LNCaP clone FGC (cell line): ENCODE measurements at places on chromosomes 16 and 17.

DNA sequence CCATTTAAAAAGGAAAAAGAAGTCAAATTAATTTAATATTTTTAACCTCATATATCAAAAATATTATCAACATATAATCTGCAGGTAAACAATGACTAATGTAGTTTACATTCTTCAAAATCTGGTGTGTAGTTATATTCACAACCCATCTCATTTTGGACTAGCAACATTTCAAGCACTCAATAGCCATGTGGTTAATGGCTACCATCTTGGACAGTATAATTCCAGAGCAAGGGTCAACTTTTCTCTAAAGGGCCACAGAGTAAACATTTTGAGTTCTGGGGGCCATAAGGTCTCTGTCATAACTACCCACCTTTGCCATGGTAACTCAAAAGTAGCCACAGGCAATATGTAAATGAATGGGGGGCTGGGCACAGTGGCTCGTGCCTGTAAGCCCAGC lies 153.9 kb downstream of the PARN start:
- no peak for DNase-seq

- no peak for DNase-seq
Measured at GRCh38 chr16:78478267-78478861, 378.9 kb downstream of the WWOX start.

GRCh38 chr17:41812381-41813151 lies at the start of gene FKBP10:
TSS of gene FKBP10 (plus strand) at chr17:41813004. CDS start at chr17:41813035, 31 bp downstream.
- peak; percentile 39 for DNase-seq

- peak; percentile 23 for DNase-seq
Measured at GRCh38 chr16:81366316-81366932, 51.7 kb downstream of the GAN start.

DNA sequence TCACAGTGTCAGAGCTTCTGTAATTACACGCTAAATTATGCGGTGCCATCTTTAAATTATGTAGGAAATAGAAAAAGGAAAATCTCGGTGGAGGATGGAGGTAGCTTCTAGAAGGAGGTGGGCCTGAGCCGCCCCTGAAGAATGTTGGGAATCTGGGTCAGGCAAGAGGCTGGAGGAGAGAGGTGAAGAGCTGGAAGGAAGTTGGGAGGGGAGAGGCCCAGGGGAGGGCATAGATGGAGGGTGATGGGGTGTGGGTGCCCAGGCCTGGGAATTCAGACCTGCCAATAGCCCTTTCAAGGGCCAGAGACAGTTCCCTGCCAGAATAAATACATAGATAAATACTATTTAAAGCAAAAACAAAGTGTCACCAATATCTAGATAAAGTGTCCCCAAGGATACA lies 415.0 kb upstream of the HSBP1 start:
- DNase-seq, result no peak

DNA sequence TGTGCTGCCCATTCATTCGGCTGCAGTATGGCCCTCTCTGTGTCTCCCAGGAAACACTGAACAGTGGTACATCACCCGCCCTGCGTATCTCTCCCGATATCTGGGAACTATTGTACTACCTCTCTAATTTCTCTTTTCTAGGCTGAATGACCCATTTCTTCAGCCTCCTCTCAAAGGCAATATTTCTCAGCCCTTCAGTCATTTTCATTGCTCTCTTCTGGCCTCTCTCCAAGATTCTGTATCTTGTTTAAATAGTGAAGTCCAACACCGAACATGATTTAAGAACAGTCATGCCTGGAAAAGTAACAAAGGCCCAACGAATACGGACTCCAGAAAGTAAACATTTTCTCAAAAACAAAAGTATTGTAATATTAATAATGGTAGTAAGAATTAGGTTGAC lies 220.1 kb downstream of the ZFHX3 start:
- no peak for DNase-seq
